ENCODE measurements at places on chromosomes 16 and 17.

DNA sequence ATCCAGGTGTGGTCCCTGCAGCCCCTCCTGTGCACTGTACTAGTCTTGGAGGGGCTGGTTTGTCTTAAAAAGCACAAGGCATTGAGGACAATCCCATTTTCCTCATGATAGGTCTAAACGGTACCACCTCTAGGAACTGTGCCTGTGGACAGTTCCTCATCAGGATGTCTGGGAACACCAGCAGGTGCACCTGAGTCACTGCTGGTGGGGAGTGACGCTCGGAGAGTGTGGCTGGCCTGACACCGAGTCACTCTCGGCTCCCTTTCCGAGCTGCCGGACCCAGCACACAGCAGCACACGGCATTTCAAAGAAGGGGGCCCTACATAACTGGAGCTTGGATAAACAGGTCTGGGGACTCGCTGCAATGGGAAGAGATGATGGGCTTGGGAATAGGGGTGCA lies 25.6 kb downstream of the LRRC75A start:
- DNase-seq = no peak

DNA sequence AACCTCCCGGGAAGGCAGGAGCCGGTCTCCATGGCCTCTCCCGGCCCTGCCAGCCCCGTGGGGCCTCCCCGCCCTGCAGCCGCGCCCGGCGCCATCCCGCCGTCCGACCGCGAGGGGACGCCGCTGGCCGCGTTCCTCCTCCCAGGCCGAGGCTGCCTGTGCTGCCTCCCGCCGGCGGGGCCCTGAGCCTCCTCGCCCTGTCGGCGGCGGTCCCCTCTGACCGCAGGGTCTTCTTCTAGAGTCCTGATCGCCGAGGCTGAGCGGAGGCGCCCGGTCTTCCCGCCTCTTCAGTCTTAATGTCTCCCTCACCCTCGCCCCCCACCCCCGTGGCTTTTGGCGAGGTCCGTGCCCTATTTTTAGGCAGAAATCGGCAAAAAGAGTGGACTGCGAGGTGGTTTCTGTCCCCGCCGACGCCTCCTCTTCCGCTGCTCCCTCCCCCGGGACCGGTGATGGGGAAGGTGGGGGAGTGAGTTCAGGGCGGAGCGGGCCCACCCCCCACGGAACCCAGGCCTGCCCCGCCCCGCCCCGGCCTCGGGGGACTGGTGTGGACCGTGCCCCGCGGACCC lies 794 bp upstream of the CPNE7 start:
- no peak for DNase-seq

- DNase-seq = no peak
Observed at GRCh38 chr16:3170440-3171180, 17.4 kb upstream of the OR1F1 start.

DNA sequence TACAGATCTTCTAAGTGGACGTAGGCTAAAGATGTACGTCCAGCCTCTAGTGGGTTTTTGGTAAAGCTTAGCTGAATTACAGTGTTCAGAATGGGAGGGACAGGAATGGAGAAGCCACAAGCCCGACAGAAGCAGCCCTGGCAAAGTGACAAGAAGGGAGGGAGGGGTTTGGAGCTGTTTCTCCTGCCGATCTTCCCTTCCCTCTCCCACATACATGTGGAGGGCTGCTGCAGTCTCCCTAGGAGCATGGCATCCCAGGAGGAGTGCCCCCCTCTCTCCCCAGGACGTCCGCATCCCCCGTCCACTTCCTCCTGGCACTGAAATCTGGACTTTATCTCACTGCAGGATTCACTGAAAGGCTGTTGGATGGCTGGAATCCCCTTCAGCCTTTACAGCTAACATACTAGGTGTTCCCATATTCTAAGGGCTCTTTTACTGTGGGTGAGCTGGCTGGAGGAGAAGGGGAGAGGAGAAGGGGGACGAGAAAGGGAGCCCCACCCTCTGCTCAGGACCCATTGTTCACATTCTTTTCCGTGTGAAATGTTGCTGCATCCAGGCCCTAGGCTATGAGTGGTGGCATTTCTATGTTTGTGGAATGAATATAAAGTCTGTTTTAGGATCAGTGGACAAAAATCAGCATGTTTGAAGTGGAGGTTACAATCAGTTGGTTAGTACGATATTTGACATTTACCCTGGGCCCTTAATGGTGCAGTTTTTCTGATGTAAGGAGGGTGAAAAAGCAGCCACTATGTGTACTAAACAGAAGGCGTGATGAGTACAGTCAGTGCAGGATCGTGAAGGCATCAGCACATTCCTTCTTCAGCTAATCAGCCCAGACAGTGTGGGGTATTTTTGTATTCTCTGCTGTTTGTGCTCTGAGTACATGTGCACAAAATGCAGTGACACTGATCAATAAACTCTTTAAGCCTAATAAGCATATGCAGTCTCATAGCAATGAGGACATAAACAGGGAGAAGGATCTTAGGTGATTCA lies 94.6 kb downstream of the SPECC1 start:
- DNase-seq = no peak
